ENCODE measurements at places on chromosomes 16 and 17.

DNA sequence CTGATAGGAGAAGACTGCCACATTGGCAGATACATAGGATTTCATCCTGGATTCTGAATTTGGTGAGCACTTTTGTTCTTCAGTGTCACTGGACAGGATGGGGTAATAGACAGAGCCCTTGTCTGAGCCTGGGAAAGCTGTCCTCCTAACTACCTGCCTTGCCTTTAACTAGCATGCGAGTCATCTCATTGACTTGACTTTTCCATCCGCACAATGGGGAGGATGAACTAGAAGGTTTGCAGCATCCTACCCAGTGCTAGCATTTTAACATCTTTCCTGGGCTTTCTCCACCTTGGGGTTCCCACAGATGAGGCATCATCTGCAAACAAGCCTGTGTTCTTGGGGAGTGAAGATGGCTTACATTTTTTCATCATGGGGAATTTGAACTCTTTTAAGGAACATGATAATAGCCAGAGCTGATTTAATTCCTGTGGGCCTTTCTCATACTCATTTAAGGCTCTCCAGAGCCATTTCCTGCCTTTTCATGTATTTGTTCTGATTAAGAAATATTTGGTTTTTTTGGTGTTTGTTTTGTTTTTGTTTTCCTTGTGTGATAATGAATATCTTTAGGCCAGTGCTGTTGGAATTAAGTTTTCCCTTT, 139.5 kb downstream of the MSI2 start:
- DNase-seq, result no peak

GRCh38 chr16:29729116-29729521, 16.7 kb downstream of the C16orf54 start:
- peak; percentile 1 for DNase-seq

GRCh38 chr17:48646183-48647102, 20.3 kb upstream of the HOXB9 start:
- DNase-seq, result no peak

GRCh38 chr16:75244225-75244809, 7.1 kb downstream of the BCAR1 start:
- no peak for DNase-seq

- no peak for DNase-seq
Measured at GRCh38 chr16:48879223-48880122, 269.5 kb upstream of the N4BP1 start.

GRCh38 chr16:67951485-67951884, 7.6 kb upstream of the LCAT start:
- no peak for DNase-seq

DNA sequence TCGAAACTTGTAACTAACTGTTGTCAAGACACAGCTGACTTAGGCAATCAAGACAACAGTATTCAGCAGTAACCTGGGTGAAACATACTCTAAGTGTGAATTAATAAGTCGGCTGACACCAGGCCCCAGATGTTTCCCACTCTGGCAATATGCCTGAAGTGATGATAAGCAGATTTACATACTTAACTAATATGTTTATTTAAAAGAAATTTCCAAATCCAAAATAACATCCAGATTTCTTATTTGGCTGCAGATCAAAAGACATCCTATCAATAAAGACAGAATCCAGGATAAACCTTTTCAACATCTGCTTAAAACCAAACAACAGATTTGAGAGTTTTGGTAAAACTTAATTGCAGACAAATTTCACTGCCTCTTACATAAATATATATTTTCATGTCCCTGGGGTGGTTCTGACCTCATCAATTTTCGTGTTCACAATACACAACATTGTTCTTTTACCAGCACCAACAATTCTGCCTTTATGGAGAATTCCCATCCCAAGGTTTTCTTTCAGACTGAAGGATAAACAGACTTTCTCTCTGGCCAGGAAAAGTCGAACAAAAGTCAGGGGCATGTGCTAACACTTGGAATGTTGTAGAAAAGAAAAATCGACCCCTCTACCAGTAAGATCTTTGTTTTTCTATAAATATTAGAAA, 45.1 kb upstream of the TOX3 start:
- no peak for DNase-seq

- DNase-seq, result no peak
Measured at GRCh38 chr16:48608871-48609651, 919 bp downstream of the N4BP1 start.

DNA sequence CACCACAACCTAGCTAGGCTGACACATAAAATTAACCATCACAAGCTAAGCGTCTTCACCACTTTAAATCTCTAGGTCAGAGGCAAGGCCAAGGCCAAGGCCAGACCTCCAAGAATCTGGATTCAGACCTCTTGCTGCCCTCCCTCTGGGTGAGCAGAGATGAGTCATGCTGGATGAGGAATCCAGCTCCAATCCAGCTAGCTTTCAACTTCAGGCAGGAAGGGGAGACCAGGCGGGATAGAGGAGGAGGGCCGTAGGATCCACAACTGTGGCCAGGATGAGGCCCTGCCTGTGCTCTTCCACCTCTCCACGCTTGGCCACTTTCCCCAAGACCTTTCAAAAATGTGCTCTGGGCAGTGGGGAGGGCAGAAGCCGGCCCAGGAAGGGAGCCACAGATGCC, 14.7 kb downstream of the LRRC75A start:
- DNase-seq, result no peak

DNA sequence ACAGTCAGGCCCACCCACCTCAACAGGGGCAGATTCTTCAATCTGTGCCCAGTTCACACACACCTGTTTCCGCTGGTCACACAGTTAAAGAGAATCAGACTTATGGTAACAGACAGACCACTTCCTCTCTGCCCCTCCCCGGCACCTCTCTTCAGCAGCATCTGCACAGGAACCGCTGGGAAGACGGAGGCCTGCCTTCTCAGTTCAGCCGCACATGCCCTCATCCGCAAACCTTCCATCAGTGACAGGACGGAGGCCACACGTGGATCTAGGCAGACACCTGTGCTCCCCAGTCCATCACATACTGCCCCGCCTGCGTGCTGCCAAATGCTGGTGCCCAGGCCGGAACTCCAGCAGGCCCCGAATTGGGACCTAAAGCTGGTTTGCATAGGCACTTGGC, 10.3 kb downstream of the PHB1 start:
- DNase-seq, result no peak

GRCh38 chr16:578870-579405, 9.2 kb downstream of the PIGQ start:
- DNase-seq, result no peak

- DNase-seq, result no peak
Measured at GRCh38 chr16:48911700-48912099, 301.7 kb upstream of the N4BP1 start.

DNA sequence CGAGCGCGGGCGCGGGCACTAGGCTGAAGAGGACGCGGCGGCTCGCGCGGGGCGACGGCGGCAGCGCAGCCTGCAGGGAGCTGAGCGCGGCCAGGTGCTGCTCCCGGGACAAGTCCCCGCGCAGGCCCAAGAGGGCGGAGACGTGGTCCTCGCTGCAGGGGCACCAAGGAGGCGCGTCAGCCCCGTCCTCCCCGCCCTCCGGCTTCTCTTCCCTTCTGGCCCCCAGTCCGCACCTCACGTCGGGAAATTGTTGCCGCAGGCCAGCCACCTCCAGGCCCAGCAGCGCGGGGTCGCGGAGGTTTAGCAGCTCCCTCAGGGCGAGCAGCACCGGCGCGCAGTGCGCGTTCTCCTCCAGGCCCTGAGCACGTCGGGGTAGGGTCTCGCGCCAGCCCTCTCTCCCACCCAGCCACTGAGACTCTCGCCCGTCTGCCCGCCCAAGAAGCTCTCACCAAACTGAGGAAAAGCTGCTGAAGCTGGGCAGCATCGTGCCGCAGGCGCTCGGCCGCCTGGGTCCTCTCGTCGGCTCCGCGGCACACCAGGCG, 761 bp upstream of the MATCAP1 start:
- DNase-seq, result no peak

GRCh38 chr17:57269052-57269451, 12.7 kb downstream of the MSI2 start:
- no peak for DNase-seq

DNA sequence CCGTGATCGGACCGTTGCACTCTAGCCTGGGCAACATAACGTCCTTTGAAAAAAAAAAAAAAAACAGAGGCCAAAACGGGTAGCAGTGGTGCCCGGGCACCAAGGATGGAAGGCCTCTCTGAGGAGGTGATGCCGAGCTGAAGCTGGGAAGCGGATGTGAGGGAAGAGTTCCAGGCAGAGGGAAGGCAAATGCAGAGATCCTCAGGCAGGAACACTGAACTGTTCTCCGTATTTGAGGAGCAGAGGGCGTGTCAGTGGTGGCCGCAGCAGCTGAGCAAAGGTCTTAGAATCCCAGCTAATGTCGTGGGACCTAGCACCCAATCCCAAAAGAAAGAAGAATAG, 656 bp upstream of the KCTD13 start:
- DNase-seq, result no peak

Measured in keratinocyte (primary cell).